ENCODE measurements at places on chromosomes 3 and 15.

DNA sequence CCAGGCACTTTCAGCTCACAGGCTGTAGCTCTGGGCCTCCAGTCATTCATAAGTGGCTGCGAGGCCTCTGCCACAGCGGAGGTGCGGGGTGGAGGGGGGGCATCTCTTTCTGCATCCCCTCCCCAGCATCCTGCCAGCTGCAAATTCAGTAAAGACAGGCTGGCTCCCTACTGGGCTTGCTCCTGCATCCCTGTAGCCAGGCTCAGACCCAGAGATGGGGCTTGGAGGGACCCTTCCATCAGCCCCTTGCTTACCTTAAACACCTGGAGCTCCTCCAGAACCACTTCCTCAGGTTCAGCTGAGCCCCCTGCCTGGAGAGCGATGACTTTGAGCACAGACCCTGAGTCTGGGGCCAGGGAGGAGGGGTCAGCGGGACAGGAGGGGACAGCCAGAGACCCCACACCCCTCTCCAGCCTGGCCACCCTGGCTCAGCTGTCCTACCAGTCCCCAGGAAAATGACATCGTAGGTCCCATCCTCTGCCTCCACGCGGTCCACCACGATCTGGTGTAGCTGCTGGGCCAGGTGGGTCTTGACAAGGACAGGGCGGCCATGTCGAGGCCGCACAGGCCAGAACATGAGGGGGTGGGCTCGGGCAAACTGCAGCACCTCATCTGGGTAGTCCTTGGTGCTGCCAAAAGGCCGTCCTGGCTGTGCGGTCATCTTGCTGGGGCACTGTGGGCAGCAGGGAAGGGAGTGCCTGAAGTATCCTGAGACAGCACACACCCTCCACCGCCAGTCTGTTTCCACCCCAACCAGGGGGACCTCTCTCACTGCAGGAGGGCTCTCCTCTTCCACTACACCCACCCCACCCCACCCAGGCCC, 5.3 kb downstream of the SEMA3G start:
- no peak for DNase-seq

DNA sequence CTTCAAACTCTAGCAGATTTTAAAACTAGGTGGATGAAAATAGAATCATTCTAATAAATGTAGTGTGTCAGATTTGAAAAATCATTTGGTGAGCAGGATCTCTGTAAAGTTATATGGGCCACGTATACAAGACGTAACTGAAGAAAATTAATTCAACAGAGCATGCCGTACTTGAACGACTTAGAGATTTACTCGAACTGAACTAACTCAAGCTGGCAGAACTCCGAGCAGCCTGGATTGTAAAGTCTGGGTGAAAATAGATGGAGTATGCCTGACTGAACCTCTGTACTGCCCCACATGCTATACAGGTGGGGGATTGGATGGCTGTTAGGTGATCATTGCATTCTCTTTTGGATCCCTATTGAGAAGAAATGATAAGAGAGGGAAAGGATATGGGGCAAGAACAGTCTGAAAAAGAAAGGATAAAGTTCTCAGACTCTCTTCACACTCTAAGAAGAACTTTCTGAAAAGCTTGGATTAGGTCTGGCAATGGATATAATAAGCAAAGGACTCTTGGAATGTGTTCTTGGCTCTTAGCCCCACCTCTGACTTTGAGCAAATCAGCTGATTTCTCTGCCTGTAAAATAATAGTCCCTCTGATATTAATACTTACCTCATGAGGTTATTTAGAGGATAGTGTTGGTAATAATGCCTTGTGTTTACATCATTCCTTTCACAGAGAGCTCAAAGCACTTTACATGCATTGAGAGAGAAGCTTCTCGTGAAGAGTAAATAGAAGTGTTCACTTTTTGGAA, 147.5 kb downstream of the FILIP1L start:
- DNase-seq, result no peak

DNA sequence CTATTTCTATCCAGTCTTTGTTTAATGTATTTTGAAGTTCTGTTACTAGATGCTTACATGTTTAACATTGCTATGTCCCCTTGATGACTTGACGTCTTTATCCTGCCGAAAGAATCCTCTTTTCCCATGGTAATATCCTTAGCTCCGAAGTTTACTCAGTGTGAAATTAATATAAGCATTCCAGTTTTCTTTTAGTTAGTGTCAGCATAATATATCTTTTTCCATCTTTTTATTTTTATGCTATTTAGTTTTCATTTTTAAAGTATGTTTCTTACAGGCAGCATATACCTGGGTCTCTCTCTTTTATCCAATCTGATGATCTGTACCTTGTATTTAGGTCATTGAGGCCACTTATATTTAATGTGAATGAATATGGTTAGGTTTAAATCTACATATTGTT, 39.1 kb upstream of the MEF2A start:
- no peak for DNase-seq

DNA sequence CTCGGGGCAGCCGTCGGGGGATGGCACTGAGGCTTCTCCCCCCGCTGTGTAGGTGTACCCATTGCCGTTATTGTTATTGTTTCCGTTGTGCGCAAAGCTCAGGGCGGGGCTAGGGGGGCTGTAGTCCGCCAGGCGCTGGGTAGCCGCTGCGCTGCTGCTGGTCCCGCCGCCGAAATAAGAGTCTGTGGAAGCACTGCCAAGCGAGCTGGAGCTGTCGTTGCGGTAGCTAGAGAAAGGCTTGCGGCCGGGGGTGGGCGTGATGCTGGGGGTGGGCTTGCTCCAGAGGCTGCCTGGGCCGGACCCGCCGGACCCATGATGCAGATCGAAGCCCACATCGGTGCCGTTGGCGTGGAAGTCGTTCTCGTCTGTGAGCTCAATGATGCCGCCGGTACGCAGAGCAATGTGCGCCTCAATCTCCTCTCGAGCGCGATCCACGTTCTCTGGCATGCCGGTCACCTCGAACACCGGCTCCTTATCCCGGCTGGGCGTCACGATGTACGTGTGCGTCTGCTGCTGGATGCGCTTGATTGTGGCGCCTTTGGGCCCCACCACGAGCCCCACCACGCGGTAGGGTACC, 1.9 kb downstream of the MEX3B start:
- DNase-seq, result no peak

DNA sequence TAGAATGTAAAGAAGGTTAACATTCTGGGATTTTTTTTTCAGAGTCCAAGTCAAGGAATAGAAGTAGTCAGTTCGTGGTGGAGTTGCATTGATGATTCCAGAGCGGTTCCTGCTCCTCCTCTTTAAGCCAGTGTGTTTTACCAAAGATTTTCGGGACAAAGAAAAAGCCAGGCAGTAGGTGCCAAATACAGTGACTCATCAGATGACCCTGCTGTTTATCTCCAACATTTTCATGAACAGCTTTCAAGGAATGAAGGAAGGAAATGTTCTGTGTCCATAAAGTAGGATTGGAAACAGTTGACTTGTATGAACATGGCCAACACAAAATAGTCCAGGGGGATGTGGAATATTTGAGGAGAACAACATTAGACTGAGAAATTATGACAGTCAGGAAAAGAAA, 142.4 kb upstream of the TMC3 start:
- no peak for DNase-seq

GRCh38 chr3:135081856-135082434, 286.9 kb downstream of the EPHB1 start:
- peak; percentile 64 for DNase-seq

- DNase-seq, result no peak
Measured at GRCh38 chr3:184632551-184633236, 71.1 kb downstream of the EPHB3 start.

- no peak for DNase-seq
Measured at GRCh38 chr3:182392182-182392937, 400.9 kb upstream of the ATP11B start.

DNA sequence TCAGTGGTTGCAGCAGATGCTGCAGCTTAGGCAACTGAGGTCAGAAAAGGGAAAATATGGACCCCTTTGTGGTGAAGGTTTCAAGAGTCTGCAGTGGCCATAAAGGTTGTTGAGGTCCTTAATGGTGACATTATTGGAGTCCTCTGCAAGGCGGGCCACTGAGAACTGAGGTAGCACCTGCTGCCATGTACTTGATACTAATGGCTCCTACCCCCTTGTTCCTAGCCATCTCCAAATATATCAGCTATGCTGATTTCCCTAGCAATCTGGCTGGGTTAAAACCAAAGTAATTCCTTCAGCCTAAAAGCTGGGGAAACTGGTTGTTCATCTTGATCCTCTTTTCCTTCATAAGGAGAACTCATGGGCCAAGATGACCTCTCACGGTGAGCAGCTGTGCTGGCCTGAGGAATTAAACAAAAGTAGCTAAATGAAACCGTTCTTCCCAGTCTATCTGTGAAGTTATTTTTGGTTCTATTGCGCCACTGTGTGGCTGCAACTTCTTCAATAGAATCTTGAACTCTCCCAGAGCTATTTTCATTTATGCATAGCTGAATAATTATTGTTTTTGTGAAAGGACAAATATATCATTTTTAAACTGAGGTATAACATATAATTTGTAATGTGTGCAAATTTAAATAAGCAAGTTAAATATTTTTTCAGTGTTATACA, 76.1 kb upstream of the PLSCR4 start:
- DNase-seq, result no peak

GRCh38 chr3:10738688-10739372, 77.2 kb upstream of the SLC6A11 start:
- DNase-seq, result peak; percentile 54

DNA sequence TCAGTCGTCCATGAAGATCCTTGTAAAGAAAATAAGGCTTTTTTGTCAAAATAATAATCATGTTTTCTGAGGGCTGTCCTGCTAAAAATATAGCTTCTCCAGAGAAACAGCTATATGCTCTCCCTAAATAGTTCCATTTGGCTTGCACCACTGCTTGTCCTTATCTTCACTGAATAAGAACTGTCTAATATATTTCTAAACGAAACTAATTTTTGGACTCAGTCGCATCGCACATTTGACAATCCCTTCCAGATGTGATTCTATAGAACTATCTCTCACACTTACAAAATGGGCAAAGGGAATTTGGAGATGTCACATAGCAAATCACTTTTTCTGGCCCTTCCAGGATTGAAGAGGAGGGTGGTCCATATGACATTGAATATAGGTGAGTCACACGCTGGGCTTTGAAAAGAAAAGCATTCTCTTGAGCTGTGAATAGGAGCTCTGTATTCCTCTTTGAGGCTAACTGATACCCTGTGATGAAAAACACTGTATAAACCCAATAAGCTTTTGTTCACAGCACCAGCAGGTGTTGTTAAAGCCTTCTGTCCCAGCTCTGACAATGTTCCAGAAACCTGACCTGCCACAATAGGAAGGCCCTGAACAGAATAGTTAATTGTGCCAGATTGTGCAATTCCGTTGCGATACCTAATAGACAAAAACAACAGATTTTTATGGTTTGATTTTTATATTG, 1144.2 kb downstream of the ROBO2 start:
- DNase-seq, result no peak

DNA sequence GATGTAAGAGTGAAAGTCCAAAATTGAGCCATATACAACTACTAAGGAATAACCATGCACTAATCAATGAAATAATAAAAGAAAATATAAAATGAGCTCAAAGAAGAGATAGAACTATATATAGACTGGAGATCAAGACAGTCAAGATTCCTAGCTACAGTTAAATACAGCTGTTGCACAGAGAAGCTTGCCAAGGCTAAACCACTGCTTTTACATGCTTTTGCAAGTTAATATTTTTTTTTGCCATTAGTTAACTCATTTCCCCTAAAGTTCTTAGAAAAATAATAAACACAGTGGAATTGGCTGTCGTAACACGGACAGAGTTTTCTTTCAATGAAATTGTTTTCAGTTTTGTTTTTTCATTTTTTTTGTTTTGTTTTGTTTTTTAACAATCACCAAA, 123.0 kb downstream of the VGLL3 start:
- DNase-seq, result no peak

- no peak for DNase-seq
Measured at GRCh38 chr3:128052595-128053351, 536 bp downstream of the SEC61A1 start.

DNA sequence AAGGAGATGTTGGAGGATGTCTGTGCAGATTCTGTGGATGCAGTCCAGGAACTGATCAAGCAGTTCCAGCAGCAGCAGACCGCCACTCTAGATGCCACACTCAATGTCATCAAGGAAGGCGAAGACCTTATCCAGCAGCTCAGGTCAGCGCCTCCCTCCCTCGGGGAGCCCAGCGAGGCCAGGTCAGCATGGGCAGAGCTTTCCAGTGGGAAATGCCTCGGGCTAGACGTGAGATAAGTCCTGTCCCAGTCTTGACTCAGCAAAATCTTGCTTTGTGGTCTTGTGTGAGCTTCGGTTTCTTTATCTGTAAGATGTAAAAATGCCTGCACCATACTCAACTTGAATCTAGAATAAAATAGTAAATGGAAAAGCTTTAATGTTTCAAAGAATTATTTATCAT, 335.1 kb upstream of the UMPS start:
- no peak for DNase-seq

DNA sequence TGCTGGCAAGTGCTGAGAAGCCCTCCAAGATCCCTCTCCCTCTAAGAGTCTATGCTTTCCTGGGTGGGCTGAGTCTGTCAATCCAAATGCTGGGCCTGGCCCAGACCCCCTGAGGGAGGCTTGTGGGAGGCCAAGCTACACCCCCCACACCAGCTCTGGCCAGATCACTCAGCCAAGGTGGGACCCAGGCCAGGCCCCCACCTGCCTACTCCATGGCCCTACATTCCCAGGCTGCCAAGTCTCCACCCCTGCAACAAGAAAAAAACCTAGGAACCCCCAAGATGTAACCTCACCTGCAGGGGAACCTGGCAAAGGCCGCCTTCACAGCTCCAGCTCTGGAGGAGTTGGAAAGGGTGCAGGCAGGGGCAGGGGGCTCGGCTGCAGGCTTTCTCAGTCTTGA, 109.1 kb downstream of the CHSY1 start:
- DNase-seq, result no peak

DNA sequence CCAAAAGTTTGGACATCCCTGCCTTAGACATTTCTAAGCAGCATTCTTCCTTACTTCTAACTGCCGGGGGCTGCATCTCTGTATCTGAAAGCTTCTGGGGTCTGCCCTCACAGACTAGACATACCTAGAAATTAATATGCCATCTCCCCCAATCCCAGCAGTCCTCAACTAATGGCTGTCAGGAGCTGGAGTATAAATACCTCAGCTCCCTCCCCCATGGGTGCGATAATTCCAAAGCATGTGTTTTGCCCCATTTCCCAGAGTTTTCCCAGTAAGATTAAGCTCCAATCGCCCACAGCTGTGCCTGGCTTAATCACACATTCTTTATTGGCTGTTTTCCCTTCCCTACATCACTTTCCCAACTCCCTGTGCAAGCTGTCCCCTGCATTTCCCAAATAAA, 13.8 kb upstream of the VPS8 start:
- DNase-seq, result no peak

DNA sequence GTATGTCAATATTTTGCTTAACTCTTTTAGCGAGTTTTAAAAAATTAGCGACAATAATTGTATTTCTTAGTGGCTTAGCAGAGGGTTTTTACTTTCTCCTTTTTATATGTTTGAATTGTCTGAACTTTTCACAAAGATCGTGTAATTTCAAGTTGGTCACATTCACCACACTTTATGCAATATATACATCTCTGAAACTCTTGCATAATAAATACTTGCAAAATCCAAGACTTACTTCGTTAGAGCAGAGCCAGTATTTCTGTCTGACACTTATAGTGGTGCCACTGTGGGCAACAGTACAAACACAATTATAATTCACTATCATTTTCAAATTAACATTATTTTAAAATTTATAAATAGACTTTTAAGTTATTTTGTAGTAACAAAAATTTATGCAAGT, 62.0 kb downstream of the SUCNR1 start:
- DNase-seq, result no peak

- no peak for DNase-seq
Measured at GRCh38 chr15:38176155-38176554, 76.5 kb upstream of the SPRED1 start.

Data from cerebellar nuclear complex (tissue), 1 donor.